ENCODE measurements at places on chromosomes 6 and 20.

- DNase-seq: no peak
These were observed 77.3 kb downstream of the CHD6 start for GRCh38 chr20:41540918-41541317.

GRCh38 chr6:144661116-144661806 lies 376.1 kb downstream of the UTRN start:
- DNase-seq: no peak

DNA sequence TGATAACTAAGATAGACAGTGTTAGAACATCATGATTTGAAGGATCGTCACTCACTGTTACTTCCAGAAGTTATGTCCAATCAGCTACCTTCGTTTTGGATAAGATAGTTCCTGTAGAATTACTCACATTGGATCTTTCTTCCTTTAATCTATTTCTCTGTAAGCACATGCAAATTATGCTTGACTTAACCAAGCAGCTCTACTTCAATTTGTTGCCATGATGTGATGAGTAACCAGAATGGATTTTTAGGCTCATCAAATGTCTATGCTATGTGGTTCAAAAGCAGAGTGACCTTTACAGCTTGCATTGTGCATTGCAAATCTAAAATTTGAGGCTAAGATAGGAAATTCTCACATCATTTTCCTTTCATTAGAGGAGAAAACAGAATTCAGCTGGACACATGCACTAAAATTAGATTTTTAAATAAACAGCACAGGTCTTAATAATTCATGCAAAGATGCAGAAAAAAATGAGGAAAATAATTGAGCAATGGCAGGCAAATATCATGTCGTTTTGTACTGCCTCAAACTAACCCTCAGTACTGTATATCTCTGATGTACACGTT lies 76.7 kb upstream of the ZFP64 start:
- no peak for DNase-seq

DNA sequence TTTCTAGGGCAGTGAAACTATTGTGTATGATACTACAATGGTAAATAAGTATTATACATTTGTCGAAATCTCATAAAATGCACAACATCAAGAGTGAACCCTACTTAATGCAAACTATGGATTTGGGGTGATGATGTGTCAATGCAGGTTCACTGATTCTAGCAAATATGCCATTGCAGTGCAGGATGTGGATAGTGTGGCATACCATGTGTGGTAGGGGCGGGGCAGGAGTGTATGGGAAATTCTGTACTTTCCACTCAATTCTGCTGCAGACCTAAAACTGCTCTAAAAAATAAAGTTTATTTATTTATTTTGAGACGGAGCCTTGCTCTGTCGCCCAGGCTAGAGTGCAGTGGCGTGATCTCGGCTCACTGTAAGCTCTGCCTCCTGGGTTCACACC lies 44.3 kb downstream of the ABHD12 start:
- DNase-seq: no peak

DNA sequence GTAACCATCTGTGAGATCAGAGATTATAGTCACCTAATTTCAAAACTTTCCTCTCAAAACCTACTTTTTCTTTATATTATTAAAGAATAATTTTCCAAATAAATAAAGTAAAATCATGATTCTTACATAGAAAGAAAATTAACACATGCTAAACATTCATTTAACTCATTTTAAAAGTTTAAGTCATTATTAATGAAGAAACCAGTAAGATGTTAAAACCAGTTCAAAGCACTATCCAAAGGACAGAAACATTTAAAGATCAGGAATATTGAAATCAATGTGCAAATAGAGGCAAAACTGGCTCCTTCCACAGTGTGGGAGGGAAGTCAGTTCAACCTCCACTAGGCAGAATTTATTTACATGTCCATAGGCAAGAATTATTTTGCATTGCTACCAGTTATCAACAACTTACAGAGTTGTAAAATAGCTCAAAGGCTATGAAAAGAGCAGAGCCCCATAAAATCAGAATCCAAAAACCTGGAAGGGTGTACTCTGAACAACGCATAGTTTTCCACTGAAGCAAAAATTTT lies 146.9 kb downstream of the KHDC1L start:
- no peak for DNase-seq
